Lower lobe of right lung (tissue), 2 donors: ENCODE measurements at places on chromosomes 6 and 20. TPM values are rescaled to one million over a fixed set of nuclear protein-coding genes. Genes with fewer than 3 reads are reported as not detected.

The ITCH gene
- 57.5 TPM for total RNA-seq

The BCAS4 gene
- total RNA-seq = 3.9 TPM

GRCh38 chr6:45838996-45839395 lies 176.7 kb downstream of the CLIC5 start:
- no peak for DNase-seq

GRCh38 chr20:20580139-20580538 lies 132.3 kb downstream of the RALGAPA2 start:
- DNase-seq = no peak

The ZSCAN16 gene
- total RNA-seq = 6.8 TPM

DNA sequence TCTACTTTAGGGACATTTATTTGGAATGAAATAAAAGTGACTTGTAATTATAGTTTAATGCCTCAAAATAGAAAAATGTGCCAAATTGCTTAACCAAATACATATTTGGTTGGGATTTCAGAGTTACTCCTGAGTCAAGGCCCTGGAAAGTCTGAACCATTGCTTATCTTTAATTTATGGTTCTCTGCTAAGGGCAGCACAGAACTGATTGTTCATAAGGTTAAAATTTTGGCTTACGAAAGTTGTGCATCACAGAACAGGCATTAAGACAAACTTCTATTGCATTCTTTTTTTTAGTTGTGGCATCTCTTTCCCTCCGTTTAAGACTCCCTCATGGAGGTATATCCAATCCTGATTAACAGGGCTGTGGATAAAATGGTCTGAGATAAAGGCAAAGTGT lies 92.2 kb upstream of the TENT5A start:
- no peak for DNase-seq

The VIP gene
- total RNA-seq = 1.5 TPM

GRCh38 chr6:3500262-3501014 lies 43.6 kb upstream of the SLC22A23 start:
- no peak for DNase-seq

GRCh38 chr6:138653435-138653834 lies 120.1 kb upstream of the CCDC28A start:
- DNase-seq = no peak

GRCh38 chr6:167285077-167285770 lies 5.9 kb upstream of the UNC93A start:
- DNase-seq = no peak

GRCh38 chr6:13733178-13733887 lies 21.7 kb upstream of the RANBP9 start:
- DNase-seq = peak; percentile 55

GRCh38 chr6:139713900-139714506 lies 339.6 kb upstream of the CITED2 start:
- no peak for DNase-seq

The BTN1A1 gene
- not detected for total RNA-seq

The OVOL2 gene
- 8.6 TPM for total RNA-seq
